Stimulated activated CD8-positive, alpha-beta memory T cell treated with anti-CD3 and anti-CD28 coated beads, Interleukin-2, amount 100 ng/mL, for 48 hours (primary cell): ENCODE measurements at places on chromosomes 13 and 19.

DNA sequence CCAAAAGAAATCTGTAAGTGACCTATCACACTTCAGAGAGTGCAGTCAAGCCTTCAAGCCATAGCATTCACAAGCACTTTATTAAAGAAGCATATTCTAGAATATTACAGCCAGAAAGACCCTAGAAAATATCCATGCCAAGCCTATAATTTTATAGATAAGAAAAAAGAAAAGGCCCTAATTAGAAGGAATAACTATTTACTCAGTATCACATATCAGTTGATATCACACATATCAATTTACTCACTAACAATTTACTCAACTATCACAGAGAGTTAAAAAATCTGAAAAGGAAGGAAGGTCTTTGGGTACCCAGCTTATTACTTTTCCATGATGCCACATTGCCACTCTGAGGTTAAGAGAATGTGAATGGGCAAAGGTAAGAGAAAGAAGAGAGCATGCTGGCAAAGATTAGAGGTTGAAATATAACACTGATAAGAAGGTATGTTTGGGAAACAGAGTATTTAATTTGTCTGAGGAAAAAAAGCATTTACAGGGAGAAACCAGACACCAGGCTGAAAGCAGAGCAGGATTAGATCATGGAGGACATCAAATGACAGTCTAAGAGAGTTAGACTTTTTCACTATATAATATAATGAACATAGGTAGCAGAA, 186.2 kb downstream of the VWA8 start:
- no peak for DNase-seq

- DNase-seq, result no peak
Measured at GRCh38 chr13:98819382-98820010, 67.0 kb upstream of the SLC15A1 start.

- no peak for DNase-seq
Measured at GRCh38 chr13:24249624-24250023, 59.8 kb upstream of the C1QTNF9 start.

DNA sequence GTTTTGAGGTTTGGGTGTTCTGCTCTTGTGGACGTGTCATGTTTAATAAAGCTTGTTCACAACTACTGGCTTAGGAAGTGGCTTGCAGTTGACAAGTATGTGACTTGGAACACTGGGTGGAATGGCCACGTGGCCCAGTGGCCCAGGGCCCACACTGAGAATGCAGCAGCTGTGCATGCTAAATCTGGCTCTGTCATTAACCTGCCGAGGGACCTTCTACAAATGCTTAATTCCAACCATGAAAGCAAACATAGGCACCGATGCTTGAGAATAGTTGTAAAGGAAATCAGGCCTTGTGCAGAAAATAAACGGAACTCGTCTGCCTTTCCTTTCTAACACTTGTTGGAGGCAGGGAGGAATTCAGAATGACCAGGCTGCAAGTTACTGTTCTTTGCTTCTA, 11.6 kb upstream of the CLDN10 start:
- DNase-seq, result no peak

GRCh38 chr19:49155005-49155819, at the start of gene HRC:
HRC (minus strand) TSS chr19:49155396; CDS start chr19:49155237, 159 bp downstream.
- DNase-seq, result no peak

GRCh38 chr19:48946463-48947257, 8.0 kb upstream of the BAX start:
- no peak for DNase-seq
